Stimulated activated CD4-positive, alpha-beta T cell treated with anti-CD3 and anti-CD28 coated beads, Interleukin-4, amount 100 ng/mL, for 1 hour (primary cell): ENCODE measurements at places on chromosomes 2 and 18.

DNA sequence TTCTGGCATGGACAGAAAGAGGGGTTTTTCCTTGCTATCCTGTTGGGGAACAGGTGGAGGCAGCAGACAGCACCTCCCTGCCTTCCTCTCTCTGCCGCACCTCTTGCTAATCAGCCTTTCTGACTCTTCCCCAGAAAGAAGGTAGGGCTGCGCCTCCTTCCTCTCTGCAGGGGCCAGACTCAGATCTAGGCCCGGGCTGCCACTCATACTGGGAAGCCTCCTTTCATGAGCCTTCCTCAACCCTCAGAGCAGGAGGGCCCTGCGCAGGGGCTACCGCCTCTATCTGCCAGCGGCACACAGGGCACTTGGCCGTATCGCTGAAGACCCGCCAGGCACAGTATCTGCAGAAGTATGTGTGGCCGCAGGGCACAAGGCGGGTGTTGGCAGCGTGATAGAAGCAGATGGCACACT is 7.1 kb downstream of the NEURL3 start:
- no peak for DNase-seq

GRCh38 chr2:121099329-121100290 is 185.4 kb downstream of the TFCP2L1 start:
- no peak for DNase-seq

GRCh38 chr2:159562248-159562647 is 54.1 kb downstream of the BAZ2B start:
- DNase-seq: no peak

DNA sequence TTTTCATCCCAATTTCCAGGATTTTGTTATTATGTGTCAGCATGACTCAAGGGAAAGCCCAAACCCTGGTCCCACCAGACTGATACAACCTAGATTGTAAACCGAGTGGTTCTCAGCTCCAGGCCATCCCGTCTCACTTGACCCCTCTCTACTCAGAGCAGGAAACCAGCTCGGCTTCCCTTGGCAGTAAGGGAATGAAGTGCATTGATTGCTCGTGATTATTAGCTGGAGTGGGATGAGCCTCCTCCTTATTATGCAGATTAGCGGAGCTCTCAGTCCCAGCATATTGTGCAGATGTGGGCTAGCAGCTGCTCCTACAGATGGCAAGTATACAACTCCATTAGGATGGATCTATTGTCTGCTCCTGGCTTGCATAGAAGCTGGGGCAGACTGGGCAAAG is 167.6 kb downstream of the LNPK start:
- no peak for DNase-seq

DNA sequence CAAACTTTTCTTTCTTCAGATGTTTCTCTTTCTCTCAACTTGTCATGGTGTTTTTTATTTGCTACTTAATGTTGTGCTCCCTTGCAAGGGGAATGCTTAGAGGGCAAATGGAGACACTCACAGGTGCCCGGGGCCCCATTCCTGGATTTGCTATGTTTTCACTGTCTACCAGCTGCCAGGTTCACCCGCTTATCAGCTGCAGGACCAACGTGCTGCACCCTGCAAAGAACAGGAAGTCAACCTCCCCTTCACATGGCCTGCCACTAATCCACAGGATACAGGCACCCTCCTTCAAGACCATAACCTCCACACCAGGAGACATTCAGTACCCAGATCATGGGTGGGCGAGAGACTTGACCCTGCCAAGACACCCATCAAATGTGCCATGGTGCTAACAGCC is 237.6 kb upstream of the STON1 start:
- no peak for DNase-seq

- DNase-seq: no peak
Measured at GRCh38 chr18:949724-950631, 45.3 kb downstream of the ADCYAP1 start.

- no peak for DNase-seq
Measured at GRCh38 chr2:180695586-180696401, 284.6 kb upstream of the UBE2E3 start.

- DNase-seq: no peak
Measured at GRCh38 chr2:188506843-188507242, 215.2 kb downstream of the GULP1 start.

DNA sequence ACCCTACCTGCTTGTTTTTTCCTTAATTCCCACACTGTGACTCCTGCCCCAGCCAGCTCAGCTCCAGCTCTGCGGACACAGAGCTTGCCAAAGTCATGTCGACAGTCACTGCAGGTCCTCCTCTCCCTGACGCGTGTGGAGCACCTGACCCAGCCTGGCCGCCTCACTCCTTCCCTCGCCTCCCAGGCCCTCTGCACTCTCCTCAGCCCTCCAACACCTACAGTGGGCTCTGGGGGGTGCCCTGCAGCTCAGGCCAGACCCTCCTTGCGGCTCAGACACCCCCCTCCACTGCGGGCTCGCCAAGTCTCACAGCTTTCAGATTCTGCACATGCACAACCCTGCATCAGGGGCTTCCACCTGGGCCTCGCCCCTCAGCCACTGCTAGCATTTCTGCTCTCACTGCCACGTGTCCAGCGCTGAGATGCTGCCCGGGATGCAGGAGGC is 68.3 kb downstream of the NDUFA10 start:
- DNase-seq: no peak

- no peak for DNase-seq
Measured at GRCh38 chr2:241977557-241978300, 108.2 kb downstream of the RTP5 start.

DNA sequence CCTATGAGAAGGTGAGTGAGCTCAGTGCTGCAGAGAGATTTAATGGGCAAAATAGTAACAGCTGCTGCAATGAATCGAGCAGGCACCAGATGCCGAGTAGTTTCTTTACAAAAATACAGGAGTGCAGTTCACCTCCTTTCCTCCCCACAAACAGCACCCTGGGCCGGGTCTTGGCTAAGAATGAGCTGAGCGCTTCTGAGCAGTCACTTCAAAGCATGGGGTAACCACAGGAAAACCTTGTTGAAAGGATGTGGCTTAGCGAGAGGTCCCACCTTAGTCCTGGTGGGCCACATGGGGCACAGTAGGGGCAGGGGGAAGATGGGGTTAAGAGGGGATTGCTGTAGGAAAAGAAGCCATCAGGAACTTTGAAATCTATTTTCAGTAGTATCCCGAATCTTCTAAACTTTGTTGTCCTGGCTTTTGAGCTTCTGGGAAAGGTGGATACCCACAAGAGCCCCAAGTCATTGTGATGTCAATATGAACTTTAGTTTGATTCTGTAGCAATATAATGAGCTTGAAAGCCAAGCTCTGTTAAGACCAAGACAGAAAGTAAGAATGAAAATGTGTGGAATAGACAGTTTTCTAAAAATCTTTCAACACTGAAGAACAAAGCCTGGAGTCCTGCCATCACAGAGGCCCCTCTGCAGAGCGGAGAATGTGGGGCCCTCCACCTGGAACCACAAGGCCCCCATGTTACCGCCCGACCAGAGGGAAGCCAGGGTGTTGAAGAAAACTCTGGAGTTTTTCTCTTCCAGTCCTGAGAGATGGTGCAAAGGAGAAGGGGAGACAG is 101.0 kb upstream of the ZNF236 start:
- DNase-seq: peak; percentile 12

- no peak for DNase-seq
Measured at GRCh38 chr2:25615920-25616319, 57.5 kb downstream of the DTNB start.

GRCh38 chr2:231701456-231702373 is 6.6 kb upstream of the PTMA start:
- no peak for DNase-seq

DNA sequence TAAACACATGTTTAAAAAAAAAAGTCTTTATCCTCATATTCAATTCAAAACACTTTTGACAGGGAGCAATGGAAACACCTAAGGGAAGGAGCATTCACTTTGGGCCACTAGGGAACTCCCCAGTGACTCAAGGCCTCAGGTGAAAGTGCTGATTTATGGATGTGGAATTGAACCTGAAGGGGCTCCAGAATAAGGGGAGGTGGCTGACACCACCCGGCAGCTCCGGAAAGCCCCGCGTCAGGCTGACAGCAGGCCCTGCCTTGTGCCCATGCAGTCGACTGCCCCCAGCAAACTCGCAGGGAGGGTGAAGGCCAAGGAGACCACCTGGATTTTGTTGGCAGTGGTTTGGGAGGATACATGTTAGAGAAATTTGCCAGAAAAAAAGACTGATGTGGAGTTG is 275.3 kb upstream of the NCKAP5 start:
- DNase-seq: no peak

GRCh38 chr2:232342635-232343565 is 35.7 kb upstream of the ALPP start:
- DNase-seq: peak; percentile 3

GRCh38 chr18:55251254-55251971 is 292.2 kb upstream of the CCDC68 start:
- DNase-seq: no peak

DNA sequence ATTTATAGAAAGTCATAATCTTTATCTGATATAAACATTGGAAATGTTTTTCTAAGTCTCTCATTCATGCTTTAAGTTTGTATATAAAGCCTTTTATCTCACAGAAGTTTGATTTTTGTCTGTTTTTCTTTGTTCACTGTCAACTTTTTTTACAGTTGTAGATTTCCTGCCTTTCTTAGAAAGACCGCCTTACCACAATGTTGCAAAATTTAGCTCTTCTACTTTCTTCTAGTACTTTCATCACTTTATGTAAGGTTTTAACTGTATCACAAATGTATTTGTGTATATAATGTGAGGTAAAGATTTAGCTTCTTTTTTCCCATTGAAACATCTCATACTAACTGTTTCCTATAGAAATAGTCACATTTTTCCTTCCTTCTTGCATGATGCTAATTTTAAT is 136.1 kb downstream of the DNAH6 start:
- DNase-seq: no peak

DNA sequence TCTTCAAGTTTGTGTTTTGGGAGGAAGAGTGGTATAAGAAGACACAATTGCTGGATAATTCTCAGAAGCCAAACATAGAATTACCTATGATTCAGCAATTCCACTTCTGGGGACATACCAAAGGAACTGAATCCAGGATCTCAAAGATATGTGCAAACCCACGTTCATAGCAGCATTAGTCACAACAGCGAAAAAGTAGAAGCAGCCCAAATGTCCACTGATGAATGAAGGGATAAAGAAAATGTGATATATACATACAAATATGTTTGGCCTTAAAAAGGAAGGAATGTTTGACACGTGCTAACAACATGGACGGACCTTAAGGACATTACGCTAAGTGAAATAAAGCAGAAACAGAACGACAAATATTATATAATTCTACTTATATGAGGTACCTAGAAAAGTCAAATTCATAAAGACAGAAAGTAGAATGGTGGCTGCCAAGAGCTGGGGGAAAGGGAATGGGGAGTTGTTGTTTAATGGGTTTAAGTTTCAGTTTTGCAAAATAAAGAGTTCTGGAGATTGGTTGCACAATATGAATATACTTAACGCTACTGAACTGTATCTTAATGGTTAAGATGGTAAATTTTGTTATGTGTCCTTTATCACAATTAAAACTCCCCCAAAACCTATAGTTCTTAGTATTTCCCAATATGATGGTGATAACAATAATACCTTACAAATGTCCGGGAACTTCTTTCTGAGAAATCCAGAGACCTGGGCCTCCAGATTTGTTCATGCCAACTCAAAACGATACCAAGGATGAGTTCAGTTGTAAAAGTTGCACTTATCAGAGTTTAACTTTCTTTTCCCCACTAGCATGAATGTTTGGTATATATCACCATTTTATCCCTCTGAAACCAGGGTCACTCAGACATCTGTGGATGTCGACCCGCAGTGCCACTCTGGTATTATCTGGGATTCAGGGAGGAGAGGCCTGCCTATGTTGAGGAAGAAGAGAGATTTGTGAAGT is 33.7 kb upstream of the WIPF1 start:
- DNase-seq: no peak

DNA sequence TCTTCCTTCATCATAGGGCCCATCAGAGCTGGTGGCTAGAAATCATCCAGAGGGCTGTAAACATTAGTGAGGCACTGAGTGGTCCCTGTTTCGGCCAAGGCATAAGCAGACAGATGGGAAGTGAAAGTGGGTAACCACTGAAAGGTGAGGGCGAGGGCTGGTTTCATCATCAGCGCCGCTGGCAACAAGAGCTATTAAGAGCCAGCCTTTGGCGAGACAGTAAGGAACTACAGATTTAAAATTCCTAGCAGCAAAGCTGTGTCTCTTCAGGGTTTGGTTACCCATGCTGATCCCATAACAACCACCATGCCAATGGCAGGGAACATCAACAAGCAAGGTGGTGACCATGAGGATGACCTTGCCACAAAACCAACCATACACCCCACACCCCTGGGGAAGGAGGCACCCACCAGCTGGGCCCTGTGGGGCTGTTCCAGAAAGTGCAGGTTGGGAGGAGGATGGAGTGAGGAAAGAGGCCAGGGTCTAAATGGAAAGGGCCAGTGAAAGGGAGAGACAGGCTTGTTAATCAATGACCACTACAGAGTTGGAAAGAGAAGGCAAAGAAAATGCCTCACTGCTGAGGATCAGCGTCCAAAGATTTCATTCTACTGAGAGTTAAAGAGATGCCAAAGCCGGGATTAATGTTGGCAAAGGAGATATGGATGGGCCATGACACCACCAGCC is 9.0 kb upstream of the SLC20A1 start:
- no peak for DNase-seq
